ENCODE measurements at places on chromosomes 5 and 9.

DNA sequence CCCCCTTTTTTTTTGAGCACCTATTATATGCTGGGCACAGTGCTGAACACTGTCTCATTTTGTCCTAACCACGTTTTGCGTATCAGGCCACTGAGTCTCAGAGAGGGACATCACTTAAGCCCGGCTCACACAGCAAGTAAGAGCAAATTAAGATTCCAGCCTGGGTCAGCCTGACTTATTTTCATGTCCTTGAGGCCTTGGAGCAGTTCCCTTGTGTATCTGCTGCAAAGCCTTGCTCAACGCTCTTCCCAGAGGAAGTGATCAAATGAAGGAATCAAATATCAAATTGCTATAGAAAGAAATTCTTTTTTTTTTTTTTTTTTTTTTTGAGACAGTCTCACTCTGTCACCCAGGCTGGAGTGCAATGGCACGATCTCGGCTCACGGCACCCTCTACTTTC, 30.7 kb downstream of the ERGIC1 start:
- H3K27me3 ChIP-seq: no peaks in the 10 kb centered on the region
- no peak overlapping the region for H3K27ac ChIP-seq
- peaks cover 10% of the 10 kb centered on the region for H3K36me3 ChIP-seq
- H3K4me1 ChIP-seq: peaks cover 88% of the 10 kb centered on the region
- no peak for DNase-seq

DNA sequence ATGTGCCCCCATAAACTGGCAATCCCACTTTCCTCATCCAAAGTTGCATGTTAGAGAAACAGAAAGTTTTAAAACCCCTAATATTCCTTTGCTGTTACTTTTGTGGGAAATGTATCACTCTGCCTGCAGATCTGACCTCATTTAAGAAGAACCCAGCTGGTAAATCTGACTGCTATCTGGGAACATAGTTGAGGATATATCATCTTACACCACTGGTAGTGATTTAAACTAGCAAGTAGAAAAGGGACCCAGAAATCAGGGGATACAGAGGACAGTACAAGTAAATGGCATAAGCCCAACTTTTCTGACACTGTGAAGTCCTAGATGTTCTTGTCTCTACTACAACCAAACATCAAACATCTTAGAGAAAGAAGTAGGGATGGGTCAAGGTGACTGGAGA, 1060.5 kb upstream of the DMAC1 start:
- peaks cover 5% of the 10 kb centered on the region for H3K4me1 ChIP-seq
- H3K27ac ChIP-seq: no peak overlapping the region
- no peak for DNase-seq

DNA sequence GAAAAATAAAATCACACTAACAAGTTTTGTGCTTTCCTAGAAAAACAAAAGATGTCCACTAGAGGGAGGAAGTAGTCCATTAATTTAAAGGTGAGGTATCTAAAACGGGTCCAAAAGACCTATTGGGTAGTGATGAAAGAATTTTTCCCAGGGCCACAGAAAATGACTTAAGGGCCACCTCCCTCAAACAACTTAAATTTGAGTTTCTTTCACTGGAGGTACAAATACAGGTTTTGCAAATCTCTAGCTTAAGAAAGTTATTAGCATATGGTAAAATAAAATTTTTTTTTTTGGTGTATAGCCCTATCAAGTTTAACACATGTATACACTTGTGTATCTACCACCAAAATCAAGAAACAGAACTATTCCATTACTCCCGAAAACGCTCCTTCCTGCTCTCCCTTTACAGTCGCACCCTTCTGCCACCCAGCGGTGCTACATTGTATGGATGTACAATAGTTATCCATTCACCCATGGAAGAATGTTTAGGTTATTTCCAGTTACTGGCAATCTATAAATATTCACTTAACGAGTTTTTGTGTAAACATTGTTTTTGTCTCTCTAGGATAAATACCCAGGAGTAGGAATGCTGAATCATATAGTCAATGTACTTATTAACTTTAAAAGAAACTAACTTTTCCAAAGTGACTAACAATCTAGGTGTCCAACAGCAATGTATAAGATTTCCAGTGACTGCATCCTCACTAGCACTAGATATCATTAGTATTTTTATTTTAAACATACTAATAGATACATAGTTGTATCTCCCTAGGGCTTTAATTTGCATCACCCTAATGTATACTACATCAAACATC, 21.9 kb downstream of the DEPDC1B start:
- H3K36me3 ChIP-seq: 0 out of 3 replicates have a peak, but pooled peaks cover 9% of the 10 kb centered on the region
- DNase-seq: peak; percentile 64
- peaks cover 65% of the 10 kb centered on the region for H3K4me1 ChIP-seq
- peak overlapping the region; percentile 57 for H3K27ac ChIP-seq

GRCh38 chr5:96093890-96094381, 132.3 kb upstream of the ELL2 start:
- peak overlapping the region; percentile 29 for H3K27ac ChIP-seq
- DNase-seq: peak; percentile 74
- H3K27me3 ChIP-seq: no peaks in the 10 kb centered on the region
- H3K36me3 ChIP-seq: no peaks in the 10 kb centered on the region

- H3K4me3 ChIP-seq: no peak overlapping the region
- no peak for DNase-seq
- H3K4me1 ChIP-seq: no peaks in the 10 kb centered on the region
- no peak overlapping the region for H3K27ac ChIP-seq
- H3K27me3 ChIP-seq: no peaks in the 10 kb centered on the region
- H3K36me3 ChIP-seq: no peaks in the 10 kb centered on the region
These were observed 572.5 kb upstream of the ARRDC3 start for GRCh38 chr5:91955610-91956009.

DNA sequence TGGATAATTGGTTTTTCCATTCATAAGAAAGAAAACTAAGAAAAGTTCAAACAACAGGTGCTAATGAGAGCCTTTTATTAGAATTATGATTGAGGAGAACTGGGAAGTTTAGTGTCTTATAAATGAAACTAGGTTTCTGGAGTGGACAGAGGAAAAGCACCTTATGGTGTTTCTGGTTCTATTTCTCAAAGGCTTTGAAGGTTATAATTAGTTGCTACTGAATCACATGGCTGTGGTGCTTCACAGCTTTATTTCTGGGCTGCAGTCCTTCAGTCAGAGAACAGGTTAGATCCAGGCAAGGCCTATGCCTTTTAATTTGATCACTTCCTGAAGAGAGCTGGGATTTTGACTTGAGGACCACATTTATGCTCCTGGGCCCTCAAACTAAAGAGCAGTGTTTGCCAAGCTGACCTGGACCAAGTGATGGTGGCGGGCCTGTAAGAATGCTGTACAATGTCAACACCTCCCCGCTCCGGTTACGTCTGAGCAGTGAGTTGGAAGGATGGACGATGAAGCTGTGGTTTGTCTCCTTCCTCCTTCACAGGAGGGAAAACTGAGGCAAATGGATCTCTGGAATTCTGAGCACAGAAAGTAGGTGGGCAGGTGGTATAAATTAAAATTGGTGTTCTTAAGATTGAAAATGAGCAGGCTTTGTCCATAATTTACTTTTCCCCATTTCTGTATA, 56.0 kb downstream of the ZNF462 start:
- H3K27me3 ChIP-seq: no peaks in the 10 kb centered on the region
- peaks cover 17% of the 10 kb centered on the region for H3K4me1 ChIP-seq
- no peak overlapping the region for H3K4me3 ChIP-seq
- no peaks in the 10 kb centered on the region for H3K36me3 ChIP-seq

GRCh38 chr5:178590141-178590923, at the start of gene COL23A1:
Gene COL23A1 (minus strand): TSS chr5:178590393.
- H3K4me3 ChIP-seq: no peak within 1 kb of the TSS
- H3K36me3 ChIP-seq: no peaks in the 10 kb centered on the region
- H3K27me3 ChIP-seq: peaks cover 24% of the 10 kb centered on the region
- H3K4me1 ChIP-seq: no peaks in the 10 kb centered on the region
- H3K27ac ChIP-seq: no peak within 1 kb of the TSS

DNA sequence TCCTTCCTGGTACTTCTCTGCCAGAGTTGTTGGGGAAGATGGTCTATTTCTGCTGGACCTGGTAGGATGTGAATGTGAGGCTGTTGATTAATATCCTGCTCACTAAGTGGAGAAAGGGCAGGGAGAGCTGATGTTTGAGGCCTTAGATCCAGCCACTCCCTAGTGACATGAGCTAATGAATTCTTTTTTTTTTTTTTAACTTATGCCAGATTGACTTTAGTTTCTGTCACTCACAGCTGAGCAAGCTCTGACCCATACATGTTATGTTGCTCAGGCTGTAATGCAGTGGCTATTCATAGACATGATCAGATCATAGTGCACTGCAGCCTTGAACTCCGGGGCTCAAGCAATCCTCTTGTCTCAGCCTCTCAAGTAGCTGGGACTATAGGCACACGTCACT, 75.1 kb upstream of the SPRY4 start:
- no peaks in the 10 kb centered on the region for H3K27me3 ChIP-seq
- H3K4me3 ChIP-seq: no peak overlapping the region
- H3K4me1 ChIP-seq: peaks cover 39% of the 10 kb centered on the region

- no peak for DNase-seq
- H3K36me3 ChIP-seq: no peaks in the 10 kb centered on the region
- H3K27ac ChIP-seq: no peak overlapping the region
These were observed 271.4 kb downstream of the TLE1 start for GRCh38 chr9:81417941-81418340.

DNA sequence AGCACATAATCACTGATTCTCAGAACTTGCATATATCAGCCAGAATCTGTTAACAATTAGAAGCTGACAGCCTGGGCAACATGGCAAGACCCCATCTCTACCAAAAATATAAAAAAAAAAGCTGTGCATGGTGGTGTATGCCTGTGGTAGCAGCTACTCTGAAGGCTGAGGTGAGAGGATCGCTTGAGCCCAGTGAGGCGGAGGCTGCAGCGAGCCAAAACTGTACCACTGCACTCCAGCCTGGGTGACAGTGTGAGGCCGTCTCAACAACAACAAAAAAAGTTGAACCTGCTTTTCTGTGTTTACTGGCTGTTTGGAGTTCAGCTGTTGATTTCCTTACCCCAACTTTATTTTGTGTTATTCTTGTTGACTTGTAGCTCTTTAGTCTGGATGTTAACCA, 66.8 kb downstream of the GOLPH3 start:
- H3K27ac ChIP-seq: no peak overlapping the region
- H3K4me1 ChIP-seq: no peaks in the 10 kb centered on the region
- DNase-seq: no peak

DNA sequence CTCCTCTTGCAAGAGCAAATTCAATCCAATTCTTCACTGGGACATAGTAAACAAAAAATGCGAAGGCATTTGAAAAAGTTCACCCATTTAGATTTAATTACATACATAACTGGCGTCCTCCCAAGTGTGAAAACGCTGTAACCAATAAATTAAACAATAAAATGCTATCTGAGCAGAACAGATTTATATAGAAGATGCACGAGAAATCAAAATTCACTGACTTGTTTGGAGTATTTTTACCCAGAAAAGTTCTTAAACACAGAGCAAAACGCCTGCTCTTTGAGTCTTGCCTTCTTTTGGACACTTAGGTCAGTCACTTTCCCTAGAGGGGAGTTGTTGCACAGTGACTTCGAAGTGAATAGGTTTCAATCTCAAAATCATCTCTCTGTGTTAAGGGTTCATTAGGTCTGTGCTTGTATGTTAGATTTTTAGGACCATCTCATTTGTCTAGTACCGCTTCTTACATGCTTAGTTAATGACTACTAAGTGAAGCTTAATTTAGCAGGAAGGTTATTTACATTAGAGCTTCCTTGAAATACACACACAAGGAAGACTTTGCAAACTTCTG, 1.9 kb downstream of the ALDH1A1 start:
- peak; percentile 24 for DNase-seq
- peak overlapping the region; percentile 75 for H3K27ac ChIP-seq
- H3K27me3 ChIP-seq: no peaks in the 10 kb centered on the region
- peak overlapping the region; percentile 63 for H3K4me3 ChIP-seq
- peaks cover 60% of the 10 kb centered on the region for H3K4me1 ChIP-seq
- no peaks in the 10 kb centered on the region for H3K36me3 ChIP-seq

GRCh38 chr9:73023025-73023541, 70.2 kb upstream of the ALDH1A1 start:
- DNase-seq: peak; percentile 75
- H3K4me1 ChIP-seq: peaks cover 16% of the 10 kb centered on the region
- H3K27ac ChIP-seq: no peak overlapping the region
- no peaks in the 10 kb centered on the region for H3K27me3 ChIP-seq

- no peaks in the 10 kb centered on the region for H3K27me3 ChIP-seq
- no peak overlapping the region for H3K4me3 ChIP-seq
- peak overlapping the region; percentile 91 for H3K27ac ChIP-seq
- peaks cover 38% of the 10 kb centered on the region for H3K4me1 ChIP-seq
These were observed 25.6 kb downstream of the CARNMT1 start for GRCh38 chr9:75002422-75003023.

- H3K4me3 ChIP-seq: no peak overlapping the region
- no peaks in the 10 kb centered on the region for H3K36me3 ChIP-seq
- H3K27me3 ChIP-seq: no peaks in the 10 kb centered on the region
- no peak for DNase-seq
- H3K27ac ChIP-seq: no peak overlapping the region
These were observed 237.7 kb upstream of the MEF2C start for GRCh38 chr5:89120719-89121118.

DNA sequence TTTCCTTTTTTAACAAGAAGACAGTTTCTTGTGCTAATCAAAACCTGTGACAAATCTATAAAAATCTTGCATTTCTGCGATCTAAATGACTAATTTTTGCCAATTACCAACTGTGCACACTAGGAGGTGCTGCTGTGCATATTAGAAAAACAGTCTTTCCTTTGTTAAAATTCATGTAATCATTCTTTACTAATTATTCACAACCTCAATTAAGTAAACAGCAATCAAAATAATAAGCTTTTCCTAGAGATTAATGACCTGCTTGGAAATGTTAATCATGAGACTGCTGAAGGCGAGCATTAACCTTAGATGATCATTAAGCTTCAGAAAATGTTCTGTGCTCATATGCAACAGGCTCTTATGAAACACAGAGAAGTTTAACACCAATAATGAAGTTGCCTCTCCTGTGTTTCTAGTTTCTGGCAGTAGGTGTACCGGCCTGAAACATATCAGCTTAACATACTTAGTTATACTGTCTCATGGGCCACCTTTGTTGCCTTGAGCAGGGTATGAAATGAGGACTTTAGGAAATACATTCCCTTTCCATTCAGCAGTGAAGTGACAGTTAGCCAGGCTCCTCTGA, 17.7 kb downstream of the RFESD start:
- no peaks in the 10 kb centered on the region for H3K36me3 ChIP-seq
- H3K27me3 ChIP-seq: no peaks in the 10 kb centered on the region
- DNase-seq: peak; percentile 25
- no peak overlapping the region for H3K4me3 ChIP-seq
- H3K27ac ChIP-seq: no peak overlapping the region

DNA sequence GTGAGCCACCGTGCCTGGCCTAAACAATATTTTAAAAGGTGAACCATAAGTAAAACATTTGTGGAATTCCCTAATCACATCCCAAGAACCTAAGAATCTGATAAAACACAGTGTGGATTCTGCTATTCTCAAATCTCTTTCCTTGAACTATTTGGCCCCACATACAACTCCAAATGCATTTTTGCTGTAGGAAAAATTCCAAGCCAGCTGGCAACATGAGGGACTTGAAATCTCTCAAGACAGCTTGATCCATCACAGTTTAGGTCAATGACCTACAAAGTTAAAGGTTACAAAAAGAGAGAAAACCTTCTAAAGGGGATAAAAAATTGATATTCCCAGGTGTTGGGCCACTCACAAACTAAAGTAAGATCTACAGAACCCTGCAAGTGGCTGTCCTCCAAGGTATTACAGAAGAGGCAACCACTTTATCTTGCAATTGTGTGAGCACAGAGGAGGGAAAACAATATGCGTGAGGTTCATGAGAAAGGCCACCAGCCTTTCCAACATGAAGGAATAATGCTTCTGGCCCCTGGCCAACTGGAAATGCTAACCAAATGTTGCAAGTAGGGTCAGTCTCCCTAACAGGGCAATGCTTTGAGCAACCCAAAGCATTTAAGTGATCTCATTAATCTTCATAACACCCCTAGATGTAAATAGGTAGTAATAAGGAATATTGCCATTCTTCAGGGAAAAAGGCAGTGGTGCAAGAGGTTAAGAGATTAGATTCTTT, 221.4 kb downstream of the SEMA5A start:
- no peak overlapping the region for H3K27ac ChIP-seq
- H3K36me3 ChIP-seq: no peaks in the 10 kb centered on the region
